ENCODE measurements at places on chromosomes 3 and 15. TPM values are rescaled to one million over a fixed set of nuclear protein-coding genes. Genes with fewer than 3 reads are reported as not detected.

GRCh38 chr3:13762906-13763305, 117.0 kb downstream of the WNT7A start:
- no peak for DNase-seq

The CLEC3B gene
- 0.55 TPM for total RNA-seq

GRCh38 chr3:158337110-158337509, 227.2 kb downstream of the RSRC1 start:
- no peak for DNase-seq

- DNase-seq = no peak
Measured at GRCh38 chr3:123817413-123817812, 66.7 kb downstream of the MYLK start.

The GLDN gene
- not detected for total RNA-seq

GRCh38 chr3:133268726-133269134, 131.1 kb upstream of the BFSP2 start:
- no peak for DNase-seq

Data from renal cortical epithelial cell (primary cell).